Activated CD8-positive, alpha-beta memory T cell treated with anti-CD3 and anti-CD28 coated beads for 4 hours (primary cell): ENCODE measurements at places on chromosomes 6 and 20.

DNA sequence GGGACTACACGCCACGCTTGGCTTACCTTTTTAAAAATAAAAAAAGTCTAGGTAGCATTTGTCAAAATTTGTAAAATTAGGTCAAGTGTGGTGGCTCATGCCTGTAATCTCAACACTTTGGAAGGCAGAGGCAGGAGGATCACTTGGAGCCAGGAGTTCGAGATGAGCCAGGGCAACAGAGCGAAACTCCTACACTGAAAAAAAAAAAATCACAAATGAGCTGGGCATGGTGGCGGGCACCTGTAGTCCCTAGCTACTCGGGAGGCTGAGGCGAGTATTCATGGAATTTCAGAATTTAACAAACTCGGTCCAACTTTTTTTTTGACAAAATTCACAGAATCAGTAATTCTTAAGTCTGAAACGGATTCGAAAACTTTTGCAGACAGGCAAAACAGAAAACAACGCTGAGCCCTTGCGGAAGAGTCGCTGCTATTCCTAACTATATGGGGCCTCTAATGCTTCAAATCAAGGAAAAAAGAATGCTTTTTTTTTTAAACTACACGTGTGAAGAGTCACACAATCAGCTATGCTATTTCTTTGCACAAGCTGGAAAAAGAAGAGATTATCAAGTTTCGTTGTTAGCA is 62.9 kb downstream of the GTF2H5 start:
- DNase-seq: no peak

DNA sequence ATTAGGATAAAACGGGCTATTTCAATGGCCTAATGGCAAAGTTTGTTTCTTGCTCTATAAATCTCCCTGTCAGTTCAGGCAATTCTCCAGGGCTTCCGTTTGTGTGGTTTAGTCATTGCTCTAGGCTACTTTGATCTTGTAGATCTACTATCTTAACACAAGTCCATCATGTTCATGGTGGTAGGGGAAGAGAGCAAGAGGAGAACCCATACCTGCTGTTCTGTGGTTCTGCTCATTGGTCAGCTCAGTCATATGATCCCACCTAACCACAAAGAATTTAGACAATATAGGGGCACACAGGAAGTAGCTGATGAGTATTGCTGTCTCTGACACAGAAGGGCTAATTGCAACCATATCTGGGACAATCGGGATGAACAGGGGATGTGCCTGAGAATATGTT is 4.9 kb upstream of the DEK start:
- no peak for DNase-seq

DNA sequence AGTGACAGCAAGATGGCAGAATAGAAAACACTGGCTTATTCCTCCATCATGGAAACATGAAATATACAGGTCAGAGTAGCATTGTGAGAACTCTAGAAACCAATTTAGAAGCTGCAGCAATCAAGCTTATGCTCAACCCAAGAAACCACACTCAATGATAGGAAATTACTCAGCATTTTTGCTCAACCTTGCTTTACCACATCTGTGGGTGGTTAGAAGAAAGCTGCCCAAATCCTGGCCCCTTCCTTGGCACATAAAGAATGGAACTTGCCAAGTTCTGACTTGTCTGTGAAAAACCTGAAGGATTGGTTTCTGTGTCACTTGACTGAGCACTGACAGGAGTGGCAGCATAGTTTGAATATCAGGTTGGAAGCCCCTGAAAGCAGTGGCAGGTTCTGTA is 108.0 kb upstream of the MOCS1 start:
- DNase-seq: no peak

DNA sequence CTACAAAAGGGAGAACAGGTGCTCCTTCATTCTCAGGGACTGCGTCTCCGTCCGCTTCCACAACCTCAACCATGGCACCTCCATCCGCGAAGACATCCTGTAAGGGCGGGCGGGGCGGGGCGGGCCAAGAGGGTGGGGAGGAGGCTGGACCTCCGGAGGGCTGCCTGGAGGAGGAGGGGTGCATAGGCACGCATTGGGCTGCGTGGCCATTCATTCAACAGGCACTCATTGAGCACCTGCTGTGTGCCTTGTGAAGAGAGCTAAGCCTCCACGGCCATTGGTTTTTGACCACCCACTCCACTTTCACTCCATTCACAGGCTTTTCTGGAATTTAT is 435 bp downstream of the ZSWIM3 start:
- DNase-seq: no peak

GRCh38 chr6:24922814-24923213 is 12.9 kb downstream of the RIPOR2 start:
- DNase-seq: no peak

DNA sequence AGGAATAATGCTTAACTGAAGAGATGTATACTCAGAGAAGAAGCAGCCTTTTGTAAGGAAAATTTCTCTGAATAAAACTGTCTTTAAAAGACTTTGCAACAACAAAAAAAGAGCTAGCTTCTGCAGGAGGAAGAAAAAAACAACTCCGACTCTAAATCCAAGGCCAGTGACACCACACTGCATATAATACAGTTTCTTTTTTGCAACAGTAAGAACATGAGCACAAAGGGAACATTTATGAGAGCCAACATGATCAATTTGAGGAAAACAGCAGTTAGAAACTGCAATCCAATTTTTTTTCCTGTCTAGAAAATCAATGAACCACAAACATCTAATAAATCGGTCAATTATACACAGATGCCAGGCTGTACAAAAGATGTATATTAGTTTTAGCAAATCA is 42.9 kb upstream of the UST start:
- no peak for DNase-seq

- DNase-seq: no peak
These were observed 367.2 kb upstream of the SPTLC3 start for GRCh38 chr20:12641619-12642018.

- no peak for DNase-seq
These were observed 107.3 kb downstream of the SYCP2 start for GRCh38 chr20:59825944-59826759.

GRCh38 chr20:61499859-61500554 is 247.9 kb downstream of the CDH4 start:
- DNase-seq: no peak

DNA sequence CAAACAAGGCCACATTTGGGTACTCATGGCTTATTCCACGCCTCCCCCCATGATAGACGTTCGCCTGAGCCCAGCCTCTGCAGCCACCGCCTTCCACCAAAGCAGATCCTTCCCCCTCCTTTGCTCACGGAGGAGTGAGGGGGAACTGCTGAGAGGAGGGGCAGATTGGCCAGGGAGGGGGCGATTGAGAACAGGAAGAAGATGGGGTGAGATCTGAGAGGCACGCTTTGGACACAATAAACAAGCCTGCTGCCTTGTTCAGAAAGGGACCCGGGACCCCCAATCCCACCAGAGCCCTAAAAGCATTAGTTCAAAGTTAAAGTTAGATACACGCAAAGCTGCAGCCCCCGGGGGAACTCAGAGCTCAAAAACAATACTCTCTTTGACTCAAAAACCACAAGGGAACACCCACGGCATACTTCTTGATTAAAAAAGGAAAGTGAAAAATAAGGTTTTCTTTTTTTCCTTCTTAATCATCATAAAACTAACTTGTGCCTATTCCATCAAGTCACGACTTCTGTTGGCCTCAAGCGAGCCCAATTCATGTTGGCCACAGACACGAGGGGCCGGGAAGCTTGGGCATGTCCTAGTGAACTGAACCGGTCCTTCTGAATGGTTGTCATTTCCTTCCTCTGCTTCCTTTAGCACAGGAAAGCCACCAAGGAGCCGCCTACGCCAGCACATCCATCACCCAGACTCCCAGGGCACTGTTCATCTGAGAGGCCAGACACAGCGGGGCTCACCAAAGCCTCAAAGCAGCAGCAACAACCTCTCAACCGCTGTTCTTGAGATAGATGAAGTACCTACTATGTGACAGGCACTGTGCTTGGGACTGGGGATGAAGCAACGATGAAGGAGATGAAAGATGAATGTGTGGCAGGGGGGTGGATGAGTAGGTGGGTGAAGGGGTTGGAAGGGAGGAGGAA is 44.7 kb downstream of the NFATC2 start:
- DNase-seq: no peak

DNA sequence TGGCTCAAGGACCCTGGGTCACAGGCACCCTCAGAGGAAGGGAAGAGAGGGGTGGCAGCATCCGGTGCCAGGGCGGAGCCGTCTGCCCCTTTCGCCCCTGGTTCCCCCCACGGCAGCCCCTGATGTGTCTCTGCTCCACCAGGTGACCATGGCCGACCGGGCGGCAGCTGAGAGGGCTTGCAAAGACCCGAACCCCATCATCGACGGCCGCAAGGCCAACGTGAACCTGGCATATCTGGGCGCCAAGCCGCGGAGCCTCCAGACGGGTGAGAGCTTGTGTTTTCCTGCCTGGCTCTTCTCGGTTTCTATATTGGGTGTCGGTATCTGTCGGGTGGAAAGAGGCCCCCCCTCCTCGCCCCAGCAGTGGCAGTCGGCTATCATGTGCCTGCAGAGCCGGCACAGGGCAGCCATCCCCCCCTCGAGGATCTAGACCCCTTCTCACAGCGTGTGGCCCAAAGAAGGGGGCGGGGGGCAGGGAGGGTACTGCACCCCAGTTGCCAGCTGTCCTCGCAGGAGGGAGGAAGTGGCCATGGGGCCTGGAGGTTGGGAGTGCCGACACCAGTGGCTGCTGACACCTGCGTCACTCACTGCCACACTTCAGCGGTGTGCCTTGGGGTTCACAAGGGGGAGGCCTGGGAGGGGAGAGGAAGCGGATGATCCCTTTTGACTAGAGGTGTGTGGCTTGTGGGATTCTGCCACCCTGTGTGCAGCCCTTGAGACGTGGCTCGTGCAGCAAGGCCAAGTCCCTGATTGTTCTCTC is 1.5 kb downstream of the RBM38 start:
- peak; percentile 52 for DNase-seq

DNA sequence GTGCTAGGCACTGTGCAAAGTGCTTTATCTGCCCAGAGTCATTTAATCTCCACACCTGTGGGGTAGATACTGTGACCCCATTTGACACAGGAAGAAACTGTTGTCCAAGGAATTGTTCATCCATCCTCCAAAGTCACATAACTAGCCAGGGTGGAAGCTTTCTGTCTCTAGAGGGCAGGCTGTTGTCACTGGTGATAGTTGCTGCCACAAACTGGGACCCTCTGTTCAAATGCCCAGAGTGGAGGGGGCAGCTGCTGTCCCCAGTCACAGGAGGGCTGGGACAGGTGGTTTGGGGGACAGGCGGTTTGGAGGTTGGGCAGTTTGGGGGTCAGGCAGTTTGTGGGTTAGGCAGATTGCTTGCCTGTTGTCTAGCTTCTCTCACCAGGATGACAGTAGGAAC is 16.1 kb upstream of the TMEM242 start:
- DNase-seq: no peak

GRCh38 chr20:35326021-35326739 is 34.0 kb upstream of the FAM83C start:
- no peak for DNase-seq

GRCh38 chr20:46179862-46180261 is 61.7 kb downstream of the CD40 start:
- DNase-seq: no peak

GRCh38 chr6:31903957-31904356 is 2.1 kb upstream of the ZBTB12 start:
- no peak for DNase-seq

GRCh38 chr20:62584671-62585460 is 57.4 kb upstream of the SLCO4A1 start:
- no peak for DNase-seq

DNA sequence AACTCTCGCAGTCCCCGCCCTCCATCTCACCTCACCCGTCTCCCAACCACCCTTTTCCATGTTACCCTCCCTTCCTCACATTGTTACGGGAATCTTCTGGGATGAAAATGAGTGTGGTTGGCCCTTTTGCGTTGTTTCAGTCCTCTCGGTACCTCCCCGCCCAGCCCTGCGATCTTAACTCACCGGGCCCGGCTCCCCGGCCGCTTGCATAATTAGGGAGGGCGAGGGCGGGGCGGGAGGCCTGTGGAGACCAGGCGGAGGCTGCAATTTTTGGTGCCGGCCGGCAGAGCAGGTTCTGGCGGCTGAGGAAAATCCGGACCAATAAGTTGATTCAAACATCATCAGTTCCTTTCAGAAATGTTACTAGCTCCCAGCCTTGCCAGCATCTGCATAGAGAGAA is 25.2 kb downstream of the TFAP2B start:
- DNase-seq: no peak

GRCh38 chr6:106446983-106447382 is 86.5 kb downstream of the CRYBG1 start:
- no peak for DNase-seq

DNA sequence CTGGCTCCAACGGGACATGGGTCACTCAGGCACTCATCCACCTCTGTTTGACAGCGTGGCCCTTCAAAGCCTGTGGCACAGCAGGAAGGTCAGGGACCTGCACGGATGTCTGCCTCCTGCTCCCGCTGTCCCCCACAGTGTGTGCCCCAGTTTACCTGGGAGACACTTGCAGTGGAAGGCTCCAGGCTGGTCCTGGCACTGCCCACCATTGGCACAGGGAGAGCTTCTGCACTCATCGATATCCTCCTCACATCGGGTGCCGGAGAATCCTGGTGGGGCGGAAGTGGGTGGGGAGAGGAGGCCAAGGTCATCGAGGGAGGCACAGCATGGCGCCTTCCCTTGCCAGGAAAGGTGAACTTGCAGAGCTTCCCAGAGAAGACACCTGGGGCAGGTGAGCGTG is 6.9 kb downstream of the NOTCH4 start:
- DNase-seq: no peak

DNA sequence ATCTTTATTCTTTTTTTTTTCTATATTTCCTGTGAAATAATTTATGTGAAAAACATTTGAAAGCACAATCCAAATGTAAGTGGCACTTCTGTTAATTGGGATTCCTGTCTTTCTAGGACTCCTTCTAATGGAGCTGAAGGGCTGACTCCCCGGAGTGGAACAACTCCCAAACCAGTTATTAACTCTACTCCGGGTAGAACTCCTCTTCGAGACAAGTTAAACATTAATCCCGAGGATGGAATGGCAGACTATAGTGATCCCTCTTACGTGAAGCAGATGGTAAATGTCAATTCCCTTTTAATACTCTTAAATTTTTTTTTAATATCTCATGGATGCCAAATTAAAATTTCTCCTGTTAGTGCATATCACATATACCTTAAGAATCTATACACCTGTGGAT is 35.0 kb downstream of the CDC5L start:
- DNase-seq: no peak

DNA sequence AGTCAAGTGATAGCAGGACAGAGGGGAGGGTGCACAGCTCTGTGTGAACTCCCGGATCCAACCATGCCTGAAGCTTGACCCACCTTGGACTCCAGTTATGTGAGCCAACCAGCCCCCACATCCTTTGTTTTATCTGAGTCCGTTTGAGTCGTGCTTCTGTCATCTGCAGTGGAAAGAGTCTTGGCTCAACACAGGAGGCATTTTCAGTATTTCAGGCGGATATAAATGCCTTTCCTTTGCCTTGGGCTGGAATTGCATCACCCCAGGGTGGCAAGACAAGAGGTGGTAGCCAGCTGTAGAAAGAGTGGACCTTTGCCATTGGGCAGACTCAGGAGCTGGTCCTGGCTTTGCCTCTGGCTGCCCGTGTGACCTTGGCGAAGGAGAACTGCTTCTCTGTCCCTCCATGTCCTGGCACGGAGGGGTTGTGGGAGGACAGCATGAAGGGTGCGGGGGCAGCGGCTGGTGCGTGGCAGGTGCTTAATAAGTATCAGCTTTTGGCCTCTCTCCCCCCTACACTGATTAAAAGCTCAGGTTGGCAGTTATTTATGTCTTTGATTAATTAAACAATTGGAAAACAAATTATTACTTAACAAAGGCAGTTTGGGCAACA is 42.6 kb upstream of the APCDD1L start:
- no peak for DNase-seq

- DNase-seq: no peak
These were observed 56.6 kb upstream of the NKX2-2 start for GRCh38 chr20:21570285-21570992.
